NAMALWA (cell line): ENCODE measurements at places on chromosomes 6 and 20.

DNA sequence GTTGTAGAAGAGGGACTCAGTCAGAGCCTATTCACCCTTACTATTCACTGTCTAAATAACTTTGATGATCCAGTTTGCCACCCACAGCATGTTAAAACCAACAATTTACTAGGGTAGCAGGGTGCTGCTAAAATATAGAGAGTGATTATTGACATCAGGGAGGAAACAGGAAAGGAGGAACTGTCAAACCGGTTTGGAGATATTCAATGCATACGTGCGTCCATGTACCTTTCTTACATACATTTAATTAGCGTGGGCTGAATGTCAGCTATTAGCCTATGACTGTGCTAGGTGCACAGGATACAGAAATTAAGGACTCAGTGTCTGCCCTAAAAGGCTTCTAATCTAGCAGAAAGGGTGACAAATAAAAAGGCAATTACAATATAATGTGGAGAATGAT, 57.2 kb downstream of the IL20RA start:
- no peak for DNase-seq

DNA sequence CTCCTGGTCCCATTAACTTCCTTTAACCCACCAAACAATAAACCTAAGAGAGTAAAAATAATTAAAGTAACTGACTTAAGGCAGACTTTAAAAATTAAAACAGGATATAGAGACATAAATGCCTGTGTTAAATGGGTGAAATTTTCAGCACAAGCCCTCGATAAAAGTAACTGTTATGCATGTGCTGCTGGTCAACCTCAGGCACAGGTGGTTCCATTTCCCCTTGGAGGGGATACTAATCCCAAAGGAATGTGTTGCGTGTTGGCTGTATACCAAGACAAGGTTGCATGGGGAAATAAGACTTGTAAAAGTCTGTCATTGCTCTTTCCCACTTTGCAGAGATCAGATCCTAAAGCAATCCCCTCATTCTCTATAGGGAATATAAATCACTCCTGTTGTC, 25.8 kb downstream of the HLA-A start:
- no peak for DNase-seq

DNA sequence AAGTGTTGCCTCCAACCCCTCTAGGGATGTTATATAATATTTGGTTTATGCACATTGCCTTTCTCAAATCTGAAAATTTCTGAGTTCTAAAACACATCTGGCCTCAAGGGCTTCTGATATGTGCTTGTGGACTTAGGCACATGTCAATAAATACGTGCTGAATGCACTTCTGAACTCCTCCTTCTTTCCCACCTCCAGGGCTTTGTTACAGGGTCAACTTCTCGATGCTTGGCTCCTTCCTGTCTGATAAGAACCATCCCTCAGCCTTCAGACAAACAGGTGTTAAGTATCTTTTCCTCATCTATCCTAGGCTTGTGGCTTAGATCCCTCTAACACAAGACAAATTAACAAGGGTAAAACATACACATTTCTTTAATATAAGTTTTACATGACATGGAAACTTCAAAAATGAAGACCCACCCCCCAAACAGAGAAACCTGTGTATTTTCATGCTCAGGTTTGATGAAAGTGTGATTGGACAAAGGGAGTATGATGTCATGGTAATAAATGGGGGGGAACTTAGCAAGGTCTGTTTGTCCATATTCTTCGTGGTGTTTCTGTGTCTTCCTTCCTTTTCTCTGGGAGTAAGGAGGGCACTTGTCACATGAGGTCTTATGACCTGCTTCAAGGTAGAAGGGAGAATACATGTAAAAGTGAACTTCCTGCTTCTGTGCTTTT, 326.9 kb downstream of the CD83 start:
- DNase-seq = no peak

- DNase-seq = no peak
These were observed 29.2 kb downstream of the GOPC start for GRCh38 chr6:117573006-117573680.

- DNase-seq = peak; percentile 13
These were observed 39.9 kb downstream of the SLC52A3 start for GRCh38 chr20:728256-728944.

- DNase-seq = no peak
These were observed 82.1 kb downstream of the PSMG4 start for GRCh38 chr6:3340894-3341293.

- DNase-seq = peak; percentile 45
These were observed 317.1 kb downstream of the BMP7 start for GRCh38 chr20:56949318-56949717.

GRCh38 chr6:136408204-136408603, 118.6 kb upstream of the BCLAF1 start:
- no peak for DNase-seq

- no peak for DNase-seq
These were observed 82.6 kb upstream of the SPTLC3 start for GRCh38 chr20:12925863-12926793.

GRCh38 chr6:106849120-106849519, 125.4 kb downstream of the CD24 start:
- no peak for DNase-seq

DNA sequence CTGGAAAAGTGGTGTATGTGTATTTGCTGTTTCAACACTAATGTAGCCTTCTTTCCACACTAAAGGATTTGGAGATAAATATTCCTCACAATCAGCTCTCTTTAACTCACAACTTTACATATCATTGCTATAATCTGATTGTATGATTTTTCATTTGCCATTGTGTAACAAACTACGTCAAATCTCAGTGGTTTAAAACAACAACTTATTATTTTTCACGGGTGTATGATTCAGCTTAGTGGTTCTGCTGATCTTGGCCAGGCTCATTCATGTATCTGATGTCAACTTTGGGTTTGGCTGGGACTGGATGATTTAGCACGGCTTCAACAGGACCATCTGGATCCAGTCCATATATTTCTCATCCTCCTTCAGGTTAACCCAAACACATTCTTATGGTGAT, 55.4 kb upstream of the TMX4 start:
- no peak for DNase-seq

DNA sequence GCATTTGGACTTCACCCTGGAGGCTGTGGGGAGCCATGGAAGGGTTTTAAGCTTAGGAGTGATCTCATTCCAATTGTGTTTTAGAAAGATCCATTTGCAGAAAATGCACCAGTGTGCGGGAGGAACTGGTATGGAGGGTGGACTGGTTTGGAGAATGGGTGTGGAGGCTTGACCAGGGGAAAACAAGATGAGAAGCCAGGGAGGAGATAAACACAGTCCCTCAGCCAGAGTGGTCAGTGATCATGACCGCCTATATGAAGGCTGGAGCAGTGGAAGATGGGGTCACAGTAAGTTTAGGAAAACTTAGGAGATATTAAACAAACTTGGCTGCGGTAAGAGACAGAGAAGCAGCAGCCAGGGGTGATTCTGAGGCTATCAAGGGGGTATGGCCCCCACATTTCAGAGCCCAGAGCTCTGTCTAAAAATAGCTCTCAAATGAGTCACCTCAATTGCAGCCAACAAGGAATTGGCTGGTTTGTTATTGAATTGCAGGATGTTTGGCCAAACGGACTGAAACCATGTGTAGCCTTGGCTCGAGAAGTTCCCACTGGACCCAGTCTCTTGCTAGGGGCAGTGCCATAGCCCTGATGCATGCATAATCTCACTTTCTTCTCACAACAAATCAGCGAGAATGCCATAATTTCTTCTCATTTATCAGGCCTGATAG, 159.9 kb upstream of the TOP1 start:
- no peak for DNase-seq
